ENCODE measurements at places on chromosomes 13 and 19. TPM values are rescaled to one million over a fixed set of nuclear protein-coding genes. Genes with fewer than 3 reads are reported as not detected.
A peak's percentile ranks its signal among the peaks of the same experiment; 100 is the strongest.

DNA sequence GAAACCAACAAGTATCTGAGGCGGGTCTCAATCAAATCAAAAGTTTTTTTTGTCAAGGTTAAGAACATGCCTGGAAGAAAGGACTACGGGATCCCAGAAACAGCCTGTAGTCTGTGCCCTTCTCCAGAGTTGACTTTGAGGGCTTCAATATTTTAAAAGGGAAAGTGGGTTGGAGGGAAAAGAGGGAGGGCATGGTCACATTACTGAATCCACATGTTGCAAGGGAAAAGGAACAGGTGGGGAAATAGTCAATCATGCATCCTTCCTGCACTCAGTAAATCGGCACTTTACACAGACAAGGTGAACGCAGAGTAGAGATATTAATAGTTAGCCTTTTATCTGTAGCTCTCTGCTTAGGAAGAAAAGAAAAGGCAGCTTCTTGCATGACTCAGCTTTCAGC, 808.5 kb downstream of the UQCRFS1 start:
- H3K27ac ChIP-seq = no peak overlapping the region
- H3K4me1 ChIP-seq = no peaks in the 10 kb centered on the region
- DNase-seq = no peak
- H3K36me3 ChIP-seq = no peaks in the 10 kb centered on the region

ZNF181 gene
- total RNA-seq = 5.7 TPM

PRDX2 gene
- total RNA-seq = 109 TPM

- no peaks in the 10 kb centered on the region for H3K27me3 ChIP-seq
- no peaks in the 10 kb centered on the region for H3K4me1 ChIP-seq
- H3K36me3 ChIP-seq = no peaks in the 10 kb centered on the region
Observed at GRCh38 chr19:973726-974563, 10.2 kb upstream of the WDR18 start.

GRCh38 chr19:7533925-7534480, 1.5 kb upstream of the PNPLA6 start:
- no peaks in the 10 kb centered on the region for H3K36me3 ChIP-seq
- peak; percentile 88 for DNase-seq
- peak overlapping the region; percentile 95 for H3K4me3 ChIP-seq
- H3K27ac ChIP-seq = peak overlapping the region; percentile 74

CBY2 gene
- not detected for total RNA-seq

GRCh38 chr13:24861617-24862362, 97.8 kb downstream of the RNF17 start:
- H3K27ac ChIP-seq = no peak overlapping the region
- H3K36me3 ChIP-seq = no peaks in the 10 kb centered on the region
- H3K27me3 ChIP-seq = no peaks in the 10 kb centered on the region

CYP2A6 gene
- not detected for total RNA-seq

GRCh38 chr19:18253716-18254115, 20.5 kb downstream of the IQCN start:
- H3K4me3 ChIP-seq = no peak overlapping the region
- no peaks in the 10 kb centered on the region for H3K4me1 ChIP-seq
- H3K27ac ChIP-seq = no peak overlapping the region
- DNase-seq = no peak
- no peaks in the 10 kb centered on the region for H3K36me3 ChIP-seq

KRTDAP gene
- total RNA-seq = not detected

- H3K36me3 ChIP-seq = no peaks in the 10 kb centered on the region
- no peak overlapping the region for H3K27ac ChIP-seq
- H3K4me3 ChIP-seq = no peak overlapping the region
- H3K4me1 ChIP-seq = no peaks in the 10 kb centered on the region
- no peak for DNase-seq
- no peaks in the 10 kb centered on the region for H3K27me3 ChIP-seq
Observed at GRCh38 chr19:22595422-22595821, 38.7 kb upstream of the ZNF492 start.

LHFPL6 gene
- 13.4 TPM for total RNA-seq

DNA sequence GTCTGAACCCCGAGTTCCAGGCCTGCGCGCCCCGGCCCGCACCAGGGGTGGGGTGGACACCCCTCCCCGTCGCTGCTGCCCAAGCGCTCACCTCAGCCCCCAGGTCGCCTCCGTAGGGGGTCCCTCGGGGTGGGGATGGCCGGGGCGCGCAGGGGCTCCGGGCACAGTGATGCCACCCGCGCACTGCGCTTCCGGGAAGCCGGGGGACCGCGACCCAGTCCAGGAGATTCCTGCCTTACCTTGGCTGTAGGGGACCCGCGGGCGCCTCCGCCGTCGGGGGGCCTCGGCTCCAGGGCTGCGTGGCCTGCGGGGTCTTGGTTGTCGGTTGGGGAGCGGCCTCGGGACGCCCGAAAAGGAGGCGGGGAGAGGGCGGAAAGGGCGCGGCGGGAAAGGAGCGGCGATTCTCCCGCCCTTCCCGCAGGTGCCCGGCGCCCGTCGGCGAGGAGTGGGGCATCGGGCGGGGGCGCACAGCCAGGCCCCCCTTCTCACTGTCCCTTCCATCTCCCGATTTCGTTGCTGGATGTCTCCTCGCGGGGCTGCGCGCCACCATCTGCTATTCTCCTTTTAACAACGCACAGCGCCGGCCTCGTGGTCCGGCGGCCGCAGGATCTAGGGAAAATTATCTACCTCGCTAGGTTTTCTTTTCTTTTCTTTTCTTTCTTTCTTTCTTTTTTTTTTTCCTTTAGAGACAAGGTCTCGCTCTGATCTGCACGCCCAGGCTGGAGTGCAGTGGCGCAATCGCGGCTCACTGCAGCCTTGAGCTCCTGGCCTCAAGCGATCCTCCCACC, at the start of gene KEAP1:
TSS of gene KEAP1 (minus strand) at position 355 of the 788 bp plus-strand sequence. CDS start 3,323 bp downstream, outside the sequence.
- H3K36me3 ChIP-seq = no peaks in the 10 kb centered on the region
- peak within 1 kb of the TSS; percentile 89 for H3K4me3 ChIP-seq
- no peaks in the 10 kb centered on the region for H3K27me3 ChIP-seq
- DNase-seq = peak; percentile 84

ZNF177 gene
- 2.0 TPM for total RNA-seq

DNA sequence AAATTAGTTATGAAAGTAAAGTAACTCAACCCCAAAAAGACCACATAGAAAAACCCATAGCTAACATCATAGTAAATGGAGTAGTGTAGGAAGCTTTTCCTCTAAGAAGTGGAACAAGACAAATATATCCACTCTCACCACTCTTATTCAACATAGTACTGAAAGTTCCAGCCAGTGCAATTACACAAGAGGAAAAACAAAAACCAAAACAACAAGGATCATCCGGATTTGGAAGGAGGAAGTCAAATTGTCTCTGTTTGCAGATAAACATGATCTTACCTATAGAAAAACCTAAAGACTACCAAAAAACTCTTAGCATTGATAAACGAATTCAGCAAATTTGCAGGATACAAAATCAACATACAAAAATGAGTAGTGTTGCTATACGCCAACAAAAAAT, 8.5 kb upstream of the SIGLEC8 start:
- H3K4me1 ChIP-seq = no peaks in the 10 kb centered on the region
- H3K27ac ChIP-seq = no peak overlapping the region
- no peak for DNase-seq
- no peaks in the 10 kb centered on the region for H3K36me3 ChIP-seq

DNA sequence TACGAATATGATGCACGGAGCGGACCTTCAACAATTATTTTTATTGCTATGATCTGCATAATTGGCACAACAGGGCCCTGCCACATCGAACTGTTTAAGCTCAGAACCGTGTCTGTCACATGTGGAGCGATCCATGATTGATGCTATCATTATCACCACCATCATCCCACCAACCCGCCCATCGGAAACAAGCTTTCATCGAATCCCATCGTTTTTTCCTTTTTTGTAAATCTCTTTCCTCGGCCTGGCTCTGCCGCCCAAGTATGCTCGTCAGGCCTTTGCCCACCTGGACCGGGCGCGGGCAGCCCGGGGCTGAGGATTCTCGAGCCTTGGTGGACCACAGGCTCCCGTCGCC, 533 bp upstream of the DCAF15 start:
- H3K4me3 ChIP-seq = no peak overlapping the region
- no peak overlapping the region for H3K27ac ChIP-seq
- peaks cover 8% of the 10 kb centered on the region for H3K4me1 ChIP-seq
- H3K36me3 ChIP-seq = peaks cover 8% of the 10 kb centered on the region

IL17D gene
- total RNA-seq = 0.51 TPM

GRCh38 chr19:1258707-1259205, 10.4 kb downstream of the MIDN start:
- H3K27ac ChIP-seq = peak overlapping the region; percentile 96
- no peaks in the 10 kb centered on the region for H3K27me3 ChIP-seq
- no peak for DNase-seq
- peaks cover 33% of the 10 kb centered on the region for H3K36me3 ChIP-seq
- H3K4me1 ChIP-seq = peaks cover 37% of the 10 kb centered on the region

- H3K4me1 ChIP-seq = no peaks in the 10 kb centered on the region
- no peaks in the 10 kb centered on the region for H3K36me3 ChIP-seq
- no peak overlapping the region for H3K4me3 ChIP-seq
- no peak for DNase-seq
Observed at GRCh38 chr19:41222240-41222639, 3.2 kb downstream of the AXL start.

GRCh38 chr13:75418997-75419396, 63.0 kb downstream of the TBC1D4 start:
- peak overlapping the region; percentile 12 for H3K27ac ChIP-seq
- H3K4me1 ChIP-seq = peaks cover 30% of the 10 kb centered on the region
- DNase-seq = no peak
- H3K27me3 ChIP-seq = no peaks in the 10 kb centered on the region
- no peaks in the 10 kb centered on the region for H3K36me3 ChIP-seq
- no peak overlapping the region for H3K4me3 ChIP-seq

DNA sequence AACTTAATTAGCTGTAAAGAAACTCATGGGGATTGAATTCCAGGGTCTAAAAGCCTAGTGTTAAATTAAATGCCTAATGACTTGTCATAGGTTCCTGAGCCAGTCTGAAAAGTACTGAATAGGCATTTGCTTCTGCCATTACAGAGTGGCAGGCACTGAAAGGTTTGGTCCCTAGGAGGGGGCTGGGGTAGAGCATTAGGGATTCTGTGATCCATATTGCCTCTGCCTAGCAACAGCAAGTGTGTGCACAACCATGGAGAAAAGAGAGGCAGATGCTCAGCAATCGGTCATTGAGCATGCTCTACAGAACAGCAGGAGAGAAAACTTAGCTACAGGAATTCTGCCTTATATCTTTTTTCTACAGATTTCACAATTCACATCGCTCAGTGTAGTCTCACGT, 133.5 kb downstream of the TRPC4 start:
- no peaks in the 10 kb centered on the region for H3K4me1 ChIP-seq
- H3K27me3 ChIP-seq = no peaks in the 10 kb centered on the region
- H3K36me3 ChIP-seq = no peaks in the 10 kb centered on the region
- no peak overlapping the region for H3K27ac ChIP-seq

DNA sequence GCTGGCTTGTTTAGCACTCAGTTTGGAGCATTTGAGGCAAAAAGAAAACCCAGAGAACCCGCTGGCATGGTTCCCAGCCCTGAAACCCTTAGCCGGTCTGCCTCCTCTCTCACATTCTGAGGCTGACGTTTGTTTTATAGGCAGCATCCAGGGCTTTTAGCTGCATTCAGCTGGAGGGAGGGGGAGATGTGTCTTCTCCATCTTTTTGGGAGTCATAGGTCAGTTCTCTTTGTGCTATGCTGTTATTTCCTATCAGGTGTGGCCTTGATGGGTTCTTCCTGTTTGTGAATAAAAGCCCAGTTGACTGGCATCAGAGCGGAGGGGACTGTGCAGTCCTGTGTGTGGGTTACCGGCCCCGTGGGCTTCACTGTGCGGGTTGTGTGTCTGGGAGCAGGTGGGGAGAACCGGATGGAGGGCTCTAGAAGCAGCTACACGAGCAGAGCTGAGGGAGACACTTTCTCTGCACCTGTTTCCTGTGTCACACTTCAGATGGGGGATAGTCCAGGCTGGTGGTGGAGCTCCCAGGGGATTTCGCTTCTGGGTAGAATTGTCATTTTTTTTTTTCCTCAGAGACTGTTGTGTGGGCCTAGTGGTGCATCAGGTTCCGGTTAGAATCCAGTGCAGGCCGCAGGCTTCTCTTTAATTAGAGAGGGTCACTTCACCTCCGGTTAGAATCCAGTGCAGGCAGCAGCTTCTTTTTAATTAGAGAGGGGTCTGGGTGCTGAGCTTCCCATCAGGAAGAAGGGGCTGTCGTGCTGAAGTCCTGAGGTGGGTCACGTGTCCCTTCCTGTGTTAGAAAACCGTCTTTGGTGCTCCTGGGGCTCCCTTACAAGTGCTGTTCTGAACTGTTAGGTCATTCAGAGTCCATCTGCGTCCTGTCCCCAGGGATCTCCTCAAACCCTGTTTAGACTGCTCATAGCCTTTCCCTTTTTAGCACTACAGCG, 69.6 kb downstream of the ARHGEF7 start:
- no peaks in the 10 kb centered on the region for H3K36me3 ChIP-seq
- no peaks in the 10 kb centered on the region for H3K27me3 ChIP-seq
- H3K27ac ChIP-seq = no peak overlapping the region
- H3K4me3 ChIP-seq = no peak overlapping the region
- DNase-seq = no peak
- no peaks in the 10 kb centered on the region for H3K4me1 ChIP-seq

CFAP97D2 gene
- 4.6 TPM for total RNA-seq

DNA sequence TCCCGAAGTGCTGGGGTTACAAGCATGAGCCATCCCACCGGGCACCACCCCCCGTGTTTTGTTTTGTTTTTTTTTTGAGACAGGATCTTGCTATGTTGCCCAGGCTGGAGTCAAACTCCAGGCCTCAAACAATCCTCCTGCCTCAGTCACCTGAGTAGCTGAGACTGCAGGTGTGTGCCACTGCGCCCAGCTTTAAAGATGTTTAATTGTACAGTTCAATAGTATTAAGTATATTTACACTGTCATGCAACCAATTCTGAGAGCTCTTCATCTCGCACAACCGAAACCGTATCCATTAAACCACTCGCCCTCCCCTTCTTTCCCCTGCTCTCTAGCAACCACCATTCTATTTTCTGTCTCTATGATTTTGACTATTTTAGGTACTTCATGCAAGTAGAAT, 15.6 kb downstream of the NUCB1 start:
- H3K27ac ChIP-seq = no peak overlapping the region
- no peaks in the 10 kb centered on the region for H3K4me1 ChIP-seq
- DNase-seq = no peak
- H3K36me3 ChIP-seq = peaks cover 12% of the 10 kb centered on the region
- no peak overlapping the region for H3K4me3 ChIP-seq

All from pancreas (tissue), 10 donors.